C1 segment of cervical spinal cord (tissue), 14 donors: ENCODE measurements at places on chromosomes 13 and 19.

DNA sequence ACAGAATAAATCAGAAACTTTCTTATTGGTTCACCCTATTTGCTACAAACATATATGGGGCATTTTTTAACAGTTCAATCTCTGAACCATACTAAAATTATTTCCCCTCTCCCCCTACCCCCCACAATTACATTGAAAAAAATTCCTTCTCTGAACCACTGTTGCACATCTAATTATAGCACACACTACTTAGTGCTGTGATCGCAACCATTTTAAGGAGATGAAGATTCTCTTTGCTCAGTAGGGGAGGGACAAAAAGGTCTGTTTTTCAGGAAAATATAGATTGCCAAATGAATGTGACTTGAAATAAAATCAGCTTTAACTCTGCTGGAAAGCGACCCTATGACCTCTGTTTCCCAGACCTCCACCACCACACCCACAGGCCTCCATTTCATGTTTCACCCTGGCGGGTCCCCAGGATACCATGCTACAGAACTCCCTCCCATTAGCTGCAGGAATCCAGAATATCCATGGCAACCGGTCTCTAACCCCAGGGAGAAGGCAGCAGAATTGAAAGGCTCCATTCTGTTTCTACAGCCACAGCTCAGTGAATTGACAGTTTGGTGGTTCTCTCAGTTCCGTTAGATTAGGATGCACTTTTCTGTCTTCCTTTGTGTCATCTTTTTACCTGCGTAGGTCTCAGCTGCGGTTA is 286.3 kb downstream of the TBC1D4 start:
- DNase-seq, result no peak

- DNase-seq, result no peak
Measured at GRCh38 chr19:29325241-29325975, 112.5 kb upstream of the UQCRFS1 start.

GRCh38 chr19:30862876-30863275 is 486.4 kb downstream of the TSHZ3 start:
- no peak for DNase-seq

GRCh38 chr19:35898499-35898809 is 1.9 kb downstream of the NFKBID start:
- no peak for DNase-seq

- no peak for DNase-seq
Measured at GRCh38 chr19:3154957-3155736, 19.3 kb downstream of the GNA15 start.

DNA sequence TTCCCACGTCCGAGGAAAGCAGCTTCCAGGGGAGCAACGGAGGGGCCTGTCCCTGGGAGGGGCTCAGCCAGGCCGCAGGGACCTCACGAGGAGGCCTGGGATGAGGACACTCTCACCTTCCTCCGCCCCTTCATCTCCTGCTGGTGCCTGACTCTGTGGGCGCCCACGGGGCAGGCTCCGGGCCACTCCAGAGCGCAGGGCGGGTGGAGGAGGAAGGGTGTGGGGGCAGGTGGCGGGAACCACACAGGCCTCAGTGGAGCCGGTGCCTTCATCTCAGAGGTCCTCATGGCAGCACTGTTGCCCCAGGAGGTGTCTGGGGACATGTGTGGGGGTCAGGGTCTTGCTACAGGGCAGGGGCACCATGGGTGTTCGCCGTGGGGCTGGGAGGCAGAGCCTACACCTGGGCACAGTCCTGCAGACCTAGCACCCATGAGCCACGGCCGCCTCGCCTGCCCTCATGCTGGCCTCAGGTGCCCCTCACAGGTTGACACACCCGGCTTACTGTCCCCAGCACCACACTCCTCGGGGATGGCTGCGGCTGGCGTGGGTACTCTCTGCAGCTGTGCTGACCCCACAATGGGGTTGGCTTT is 10.1 kb upstream of the TMEM255B start:
- DNase-seq, result no peak

DNA sequence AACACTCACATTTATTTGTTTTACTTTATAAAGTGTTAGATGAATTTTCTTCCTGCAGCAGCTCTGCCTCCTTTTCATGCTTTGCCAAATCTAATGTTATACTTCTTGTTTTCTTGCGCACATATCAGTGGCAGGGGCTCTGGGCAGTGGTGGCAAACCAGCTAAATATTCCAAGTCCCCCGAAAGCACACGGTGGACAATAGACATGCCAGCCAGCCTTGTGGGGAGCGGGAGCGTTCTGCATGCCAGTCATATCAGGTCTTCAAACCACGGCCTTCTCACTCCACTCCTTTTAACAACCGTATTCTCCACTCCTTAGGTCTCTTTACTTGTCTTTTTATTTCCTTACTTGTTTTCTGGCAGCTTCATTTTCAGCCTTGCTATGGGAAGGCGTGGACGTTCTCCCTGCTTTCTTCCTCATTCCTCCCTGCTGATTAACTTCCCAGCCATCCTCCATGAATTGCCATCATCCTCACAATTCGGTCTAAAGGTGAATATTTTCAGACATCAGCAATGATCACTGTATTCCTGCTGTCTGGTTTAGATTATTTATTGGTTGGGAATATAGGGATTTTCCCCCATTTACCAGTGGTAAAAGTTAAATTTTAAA is 77.1 kb upstream of the WASF3 start:
- no peak for DNase-seq

DNA sequence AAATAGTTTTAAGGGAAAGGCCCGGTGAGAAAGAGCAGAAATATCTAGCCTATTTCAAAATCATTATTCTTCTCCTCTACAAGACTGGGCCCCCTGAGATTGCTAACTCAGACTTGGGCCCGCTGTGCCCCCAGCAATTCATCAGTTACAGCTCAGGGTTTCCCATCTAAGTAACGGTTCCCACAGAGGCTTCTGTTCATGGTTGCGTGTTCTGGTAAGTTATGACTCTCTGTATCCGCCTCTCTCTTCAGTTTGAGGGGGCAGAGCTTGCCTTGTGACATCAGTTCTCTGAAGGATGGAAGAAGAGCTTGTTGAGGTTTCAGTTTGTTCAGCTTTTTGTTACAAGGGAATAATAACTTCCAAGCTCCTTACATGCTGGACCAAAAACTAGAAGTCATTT is 11.6 kb downstream of the ZNF57 start:
- no peak for DNase-seq
